ENCODE measurements at places on chromosomes 5 and 9.

DNA sequence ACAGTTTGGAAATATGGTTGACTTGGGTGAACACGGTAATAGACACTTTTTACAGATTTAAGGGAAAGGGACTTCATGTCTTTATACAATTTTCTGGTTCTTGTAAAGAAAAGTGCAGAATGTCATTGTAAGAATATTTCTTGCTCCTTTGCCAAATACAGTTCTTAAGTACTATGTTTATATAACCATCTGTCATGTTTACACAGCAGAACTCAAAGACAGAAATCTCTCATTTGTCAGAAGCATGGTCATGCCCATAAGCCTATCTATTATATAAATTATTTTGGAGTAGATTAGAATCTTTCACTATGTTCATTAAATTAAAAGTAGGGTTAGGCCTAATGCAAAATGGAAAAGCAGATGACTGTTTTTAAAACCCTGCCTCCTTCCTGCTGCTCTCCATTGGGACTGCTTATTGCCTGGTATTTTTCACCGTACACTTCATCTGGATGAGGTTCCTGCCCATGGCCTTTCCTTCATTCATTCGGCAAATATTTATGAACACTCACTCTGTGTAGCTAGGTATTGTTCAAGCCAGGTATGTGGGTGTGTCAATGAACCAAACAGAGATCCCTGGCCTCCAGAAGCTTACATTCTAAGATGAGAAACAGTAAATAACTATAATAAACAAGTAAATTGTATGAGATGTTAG is 558.1 kb downstream of the NR2F1-AS1 start:
- DNase-seq = no peak

GRCh38 chr5:60672693-60673264 is 27.2 kb downstream of the DEPDC1B start:
- DNase-seq = no peak

- DNase-seq = no peak
Observed at GRCh38 chr5:122007546-122007945, 45.8 kb downstream of the SRFBP1 start.

DNA sequence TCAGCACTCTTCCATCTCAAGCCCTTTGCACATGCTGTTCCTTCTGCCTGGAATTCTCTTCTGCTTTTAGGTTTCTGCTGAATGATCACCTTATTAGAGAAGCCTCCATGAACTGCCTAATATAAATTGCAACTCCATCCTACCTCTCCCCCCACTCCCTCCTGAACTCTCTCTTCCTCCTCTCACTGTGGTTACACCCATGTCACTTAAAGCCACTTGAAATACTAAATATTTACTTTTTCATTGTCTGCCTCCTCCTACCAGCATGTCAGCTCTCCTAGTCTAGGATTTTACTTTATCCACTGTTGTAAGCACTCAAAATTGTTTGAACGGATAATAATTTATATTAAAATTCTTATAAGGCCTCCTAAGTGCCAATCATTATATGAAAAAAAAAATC is 43.8 kb downstream of the ACTL7B start:
- no peak for DNase-seq

DNA sequence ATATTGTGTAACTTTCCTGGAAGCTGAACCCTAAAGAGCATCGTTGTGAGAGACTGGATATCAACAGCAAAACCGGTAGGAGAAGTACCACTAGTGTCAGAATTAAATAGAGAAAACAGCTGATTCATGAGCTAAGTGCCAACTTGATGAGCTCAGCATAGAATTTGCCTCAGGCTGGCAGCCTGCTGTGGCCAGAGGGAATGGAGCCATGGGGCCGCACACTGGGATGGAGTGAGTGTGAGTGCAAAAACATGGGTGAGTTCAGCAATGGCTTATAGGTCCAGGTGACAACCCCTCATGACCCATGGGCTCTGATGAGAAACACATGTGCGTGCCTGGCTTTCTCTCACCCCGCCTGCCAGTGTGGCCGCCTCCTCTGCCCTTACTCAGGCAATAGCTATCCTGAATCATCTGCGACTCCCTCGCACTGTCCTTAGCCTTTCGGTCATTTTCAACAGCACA is 25.4 kb downstream of the ADAMTS16 start:
- no peak for DNase-seq

- no peak for DNase-seq
Observed at GRCh38 chr5:71924325-71924724, 182.9 kb upstream of the MAP1B start.

GRCh38 chr5:155530046-155530445 is 516.5 kb downstream of the KIF4B start:
- DNase-seq = no peak

GRCh38 chr9:12748016-12748415 is 26.8 kb upstream of the LURAP1L start:
- DNase-seq = no peak

DNA sequence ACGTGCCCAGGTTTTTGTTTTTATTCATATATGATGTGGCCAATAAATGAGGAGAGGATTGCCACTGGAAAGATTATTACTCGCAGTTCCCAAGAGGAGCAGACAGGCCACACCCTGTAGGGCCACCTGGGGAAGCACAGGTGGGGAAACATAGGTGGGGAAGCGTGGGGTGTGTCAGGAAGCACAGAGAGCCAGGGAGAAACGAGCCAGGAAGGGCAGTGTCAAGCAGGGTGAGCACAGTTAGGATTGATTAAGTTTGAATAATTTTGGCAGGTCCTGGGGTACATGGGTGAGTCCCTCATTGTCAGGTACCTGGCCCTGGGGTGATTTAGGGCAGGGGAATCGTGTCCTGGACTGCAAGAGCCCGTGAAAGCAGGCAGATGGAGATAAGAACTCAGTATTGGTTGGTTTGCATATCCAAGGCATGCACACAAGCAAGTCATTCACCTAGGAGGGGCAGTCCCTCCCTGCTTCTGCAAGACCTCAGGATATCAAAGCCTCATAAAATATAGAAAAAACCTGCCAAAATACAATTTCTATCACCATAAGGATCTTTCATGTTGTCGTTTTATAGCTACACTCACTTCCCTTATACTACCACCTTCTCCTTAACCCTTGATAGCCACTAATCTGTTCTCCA is 22.4 kb downstream of the MVB12B start:
- DNase-seq = no peak

GRCh38 chr5:138985256-138985655 is 110.1 kb upstream of the LRRTM2 start:
- DNase-seq = no peak
